ENCODE measurements at places on chromosomes 7 and 10.

DNA sequence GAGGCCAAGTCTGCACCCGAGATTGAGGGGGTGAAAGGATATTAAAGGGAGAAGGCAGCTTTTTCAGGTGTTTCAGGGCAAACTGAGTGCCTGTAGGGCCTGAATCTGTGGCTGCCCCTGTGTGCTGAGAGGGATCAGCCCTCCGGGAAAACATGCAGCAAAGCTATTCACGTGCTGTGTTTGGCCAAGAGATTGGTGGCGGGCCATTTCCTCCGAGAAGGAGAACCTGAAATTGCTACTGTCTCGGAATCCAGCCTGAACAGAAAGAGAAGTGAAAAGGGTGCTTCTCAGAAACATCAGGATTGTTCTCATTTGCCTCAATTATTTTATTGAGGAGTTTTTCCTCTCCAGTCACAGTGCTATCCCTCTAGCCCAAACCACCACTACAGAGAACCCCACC is 16.0 kb downstream of the GIMAP5 start:
- DNase-seq, result peak; percentile 40

DNA sequence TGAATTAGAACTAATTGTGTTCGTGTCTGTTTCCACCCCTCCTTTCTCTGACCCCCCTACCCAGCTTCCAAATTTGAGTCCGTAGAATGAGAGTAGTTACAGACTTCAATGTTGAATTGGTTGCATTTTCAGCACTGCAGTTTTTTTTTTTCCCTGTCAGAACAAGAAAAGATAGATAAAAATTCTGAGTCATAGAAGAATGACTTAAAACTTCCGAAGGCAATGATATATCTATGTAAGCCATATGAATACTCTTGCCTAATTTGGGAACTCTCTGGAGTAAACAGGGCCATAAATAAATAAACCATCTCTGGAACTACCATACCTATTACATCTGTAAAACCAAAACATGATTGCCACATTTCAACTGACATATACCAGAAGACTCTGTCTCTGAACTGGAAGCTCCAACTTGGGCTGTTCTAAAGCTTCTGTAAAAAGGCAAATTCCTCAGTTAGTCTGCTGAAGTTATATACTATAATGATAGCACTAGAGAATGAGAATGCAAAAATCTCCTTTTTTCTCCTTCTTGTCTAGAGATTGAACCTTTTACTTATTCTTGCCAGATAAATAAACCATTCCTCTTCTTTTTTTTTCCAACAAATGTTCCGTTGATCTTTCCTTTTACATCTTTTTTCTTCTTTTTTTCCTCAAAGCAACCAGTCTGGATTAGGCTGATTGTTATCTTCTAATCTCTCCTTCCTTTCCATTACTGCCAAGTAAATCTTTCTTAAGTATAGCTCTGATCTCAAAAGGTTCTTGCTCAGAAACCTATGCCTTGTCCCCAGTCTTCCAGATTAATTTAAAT is 23.5 kb downstream of the VCL start:
- DNase-seq, result peak; percentile 51

- DNase-seq, result no peak
These were observed 2.4 kb downstream of the RPS24 start for GRCh38 chr10:78035933-78036583.

- no peak for DNase-seq
These were observed 67.7 kb upstream of the CC2D2B start for GRCh38 chr10:95840121-95840520.

DNA sequence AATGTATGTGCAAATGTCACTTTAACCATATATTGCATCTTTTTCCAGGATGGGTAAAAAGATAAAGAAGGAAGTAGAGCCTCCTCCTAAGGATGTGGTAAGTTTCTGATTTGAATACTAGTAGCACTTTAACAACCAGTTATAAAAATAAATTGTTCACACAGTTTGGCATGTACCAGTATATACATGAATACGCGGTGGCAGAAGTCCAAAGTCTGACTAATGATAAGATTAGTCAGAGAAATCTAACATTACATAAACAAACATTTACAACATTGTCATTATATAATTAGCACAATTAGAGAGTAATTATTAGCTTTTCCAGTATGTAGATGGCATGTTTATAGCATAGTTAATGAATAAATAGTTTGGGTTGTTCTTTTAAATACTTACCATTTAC is 4.1 kb downstream of the ARMC3 start:
- DNase-seq, result no peak
